NCI-H460 (cell line): ENCODE measurements at places on chromosomes 2 and 18. TPM values are rescaled to one million over a fixed set of nuclear protein-coding genes. Genes with fewer than 3 reads are reported as not detected.

The CTLA4 gene
- not detected in 2 replicates for total RNA-seq

The KIF5C gene
- 0.46 and 0.64 TPM in 2 replicates for total RNA-seq

The APCDD1 gene
- not detected in 2 replicates for total RNA-seq

The SLC35F5 gene
- total RNA-seq = 122 and 129 TPM in 2 replicates

The UGT1A5 gene
- total RNA-seq = not detected in 2 replicates

GRCh38 chr2:60259781-60260180 lies 293.7 kb downstream of the BCL11A start:
- DNase-seq = no peak

DNA sequence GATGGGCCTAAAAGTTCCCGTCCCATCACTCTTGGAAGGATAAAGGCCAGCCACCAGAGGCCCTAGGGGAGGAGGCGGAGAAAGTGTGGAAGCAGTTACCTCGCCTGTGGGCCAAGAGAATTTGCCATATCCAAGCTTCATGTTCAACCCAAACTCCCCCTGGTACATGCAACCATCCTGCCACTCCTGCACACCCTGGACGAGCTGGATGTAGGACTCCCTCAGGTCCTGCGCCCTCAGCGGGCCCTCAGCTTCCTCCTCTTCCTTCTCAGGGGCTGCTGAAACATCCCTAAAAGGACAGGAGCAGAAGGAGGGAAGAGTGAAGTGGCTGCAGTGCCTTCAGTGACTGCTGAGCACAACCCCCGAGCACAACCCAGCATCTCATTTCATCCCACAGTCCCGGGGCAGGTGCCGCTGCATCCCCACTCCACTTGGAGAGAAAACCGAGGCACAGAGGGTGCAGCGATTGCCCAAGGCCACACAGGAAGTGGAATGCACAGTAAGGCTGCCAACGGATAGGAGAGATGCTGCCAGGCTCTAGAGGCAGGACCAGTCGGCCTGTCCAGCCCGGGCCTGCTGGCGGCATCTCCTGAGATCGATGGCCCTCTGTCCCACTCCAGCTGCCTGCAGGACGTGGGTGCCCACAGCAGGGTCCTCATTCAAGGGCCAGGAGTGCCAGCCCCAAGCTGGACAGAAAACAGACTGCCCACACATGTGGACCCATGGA lies 2.9 kb downstream of the ANKMY1 start:
- no peak for DNase-seq

The TMEM150A gene
- total RNA-seq = 8.2 and 11.1 TPM in 2 replicates

DNA sequence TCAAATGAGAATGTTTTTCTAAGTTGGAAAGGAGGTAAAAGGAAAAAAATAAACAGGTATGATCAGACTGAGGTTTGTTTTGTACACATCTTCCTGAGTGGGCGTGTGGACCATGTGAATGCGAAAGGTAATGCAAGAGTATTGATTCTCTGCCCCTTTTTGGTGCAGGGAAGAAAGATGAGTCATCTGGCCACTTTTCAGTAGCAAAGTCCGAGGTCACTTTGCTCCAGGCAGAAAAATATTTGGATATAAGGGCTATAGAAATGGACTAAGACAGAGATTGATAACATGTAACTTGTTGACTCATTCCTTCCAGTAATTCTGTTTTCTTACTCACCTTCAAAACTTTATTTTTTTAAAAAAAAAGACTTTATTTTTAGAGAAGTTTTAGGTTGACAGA lies 130.5 kb downstream of the DSEL start:
- DNase-seq = no peak

The SCN7A gene
- total RNA-seq = 0.02 and 0.03 TPM in 2 replicates

The SGPP2 gene
- not detected in 2 replicates for total RNA-seq

GRCh38 chr2:46325182-46325928 lies 28.1 kb downstream of the EPAS1 start:
- no peak for DNase-seq

DNA sequence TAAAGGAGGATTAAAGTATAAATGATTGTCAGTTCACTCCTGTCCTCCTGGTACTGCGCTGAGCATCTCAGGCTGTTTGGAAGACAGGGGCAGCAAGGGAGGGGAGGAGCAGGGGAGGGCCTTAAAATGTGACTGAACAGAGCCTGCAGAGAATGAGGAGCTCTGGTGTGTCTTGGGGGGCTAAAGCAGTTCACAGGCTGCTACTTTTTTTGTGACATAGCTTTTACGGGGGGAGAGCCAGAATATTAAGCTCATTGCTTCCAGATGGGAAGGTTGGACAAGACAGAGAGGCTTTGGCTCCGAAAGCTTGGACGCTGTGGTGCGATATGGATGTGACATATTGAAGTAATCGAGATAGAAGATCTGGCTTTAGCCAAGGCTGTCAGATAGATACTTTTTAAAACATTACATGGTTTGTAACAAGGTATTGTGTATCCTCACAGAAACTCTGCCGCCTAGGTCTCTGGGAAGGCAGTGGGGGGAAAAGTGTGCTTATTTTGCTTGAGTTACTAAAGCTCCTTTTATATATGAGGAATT lies 40.5 kb downstream of the RDH14 start:
- no peak for DNase-seq

GRCh38 chr2:161173541-161174194 lies 13.4 kb downstream of the TANK start:
- no peak for DNase-seq

DNA sequence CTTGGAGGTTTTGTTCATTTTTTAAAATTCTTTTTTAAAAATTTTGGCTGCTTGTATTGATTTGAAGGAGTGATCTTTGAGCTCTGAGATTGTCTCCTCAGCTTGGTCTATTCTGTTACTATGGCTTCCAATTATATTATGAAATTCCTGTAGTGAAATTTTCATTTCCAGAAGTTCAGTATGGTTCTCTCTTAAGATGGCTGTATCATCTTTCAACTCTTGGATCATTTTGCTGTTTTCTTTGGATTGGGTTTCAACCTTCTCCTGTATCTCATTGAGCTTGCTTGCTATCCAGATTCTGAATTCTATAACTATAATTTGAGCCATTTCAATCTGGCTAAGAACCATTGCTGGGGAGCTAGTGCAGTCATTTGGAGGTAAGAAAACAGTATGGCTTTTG lies 270.8 kb upstream of the NT5C1B start:
- DNase-seq = no peak

The POTEF gene
- total RNA-seq = not detected in 2 replicates

The SERPINB4 gene
- total RNA-seq = not detected in 2 replicates

DNA sequence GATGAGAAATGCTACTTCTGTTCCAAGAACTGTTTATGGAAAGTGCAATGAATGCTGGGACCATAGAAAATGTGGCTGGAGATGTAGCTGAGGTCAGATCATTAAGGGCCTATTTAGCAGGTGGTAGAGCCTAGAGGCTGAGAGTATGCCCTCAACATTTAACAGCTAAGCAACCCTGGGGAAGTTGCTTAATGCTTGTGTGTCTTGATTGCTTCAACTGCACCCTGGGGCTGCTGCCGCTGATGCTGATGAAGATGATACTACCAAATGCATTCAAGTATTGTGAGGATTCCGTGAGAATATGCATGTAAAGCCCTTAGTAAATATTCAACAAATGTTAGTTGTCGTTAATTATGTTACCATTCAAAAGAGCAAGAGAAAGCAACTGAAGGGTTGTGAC lies 273.2 kb downstream of the BCL11A start:
- DNase-seq = no peak

DNA sequence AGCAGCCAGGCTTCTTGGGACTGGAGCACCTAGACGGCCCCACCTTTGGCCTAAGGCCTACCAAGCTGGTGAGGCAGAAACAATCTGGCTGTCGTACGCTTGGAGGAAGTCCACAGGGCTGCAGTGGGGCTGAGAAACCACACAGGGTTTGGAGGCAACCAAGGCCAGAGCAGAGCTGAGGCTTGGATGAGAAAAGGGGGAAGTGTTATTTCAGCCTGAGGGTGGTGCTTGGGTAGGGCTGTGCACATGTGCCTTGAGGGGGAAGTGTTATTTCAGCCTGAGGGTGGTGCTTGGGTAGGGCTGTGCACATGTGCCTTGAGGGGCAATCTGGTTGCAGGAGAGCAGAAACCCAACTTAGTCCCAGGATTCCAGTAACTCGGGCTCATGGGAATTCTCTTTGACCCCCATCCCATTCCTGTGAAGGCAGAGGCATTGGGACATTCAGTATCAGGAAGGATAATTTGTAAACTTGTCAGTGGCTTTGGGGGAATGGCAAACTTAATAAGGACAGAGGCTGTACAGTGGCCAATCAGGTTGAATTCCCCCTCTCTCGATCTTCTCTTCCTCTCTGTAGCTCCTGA lies 971 bp upstream of the FBXO41 start:
- no peak for DNase-seq

GRCh38 chr2:11160731-11161455 lies 5.6 kb downstream of the SLC66A3 start:
- no peak for DNase-seq

DNA sequence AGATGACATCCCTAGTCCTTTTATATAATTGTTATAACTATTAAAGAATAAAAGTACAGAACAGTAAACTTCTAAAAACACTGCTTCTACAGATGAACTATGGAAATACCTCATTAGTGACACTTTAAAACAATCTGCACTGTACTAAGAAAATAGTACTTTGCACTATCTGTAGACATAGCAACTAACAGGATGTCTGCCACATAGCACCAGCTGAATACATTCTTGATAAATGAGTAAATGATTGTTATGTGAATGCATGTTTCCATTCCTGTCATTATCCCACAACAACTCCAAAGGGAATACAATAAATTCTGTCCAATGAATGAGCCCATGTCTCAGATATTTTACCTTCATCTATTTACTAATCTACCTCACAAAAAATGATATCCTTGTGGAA lies 115.3 kb upstream of the SLC35G4 start:
- no peak for DNase-seq
